ENCODE measurements at places on chromosomes 13 and 19.
A peak's percentile ranks its signal among the peaks of the same experiment; 100 is the strongest.

- no peak for DNase-seq
These were observed 105.6 kb downstream of the SPRY2 start for GRCh38 chr13:80235166-80235966.

DNA sequence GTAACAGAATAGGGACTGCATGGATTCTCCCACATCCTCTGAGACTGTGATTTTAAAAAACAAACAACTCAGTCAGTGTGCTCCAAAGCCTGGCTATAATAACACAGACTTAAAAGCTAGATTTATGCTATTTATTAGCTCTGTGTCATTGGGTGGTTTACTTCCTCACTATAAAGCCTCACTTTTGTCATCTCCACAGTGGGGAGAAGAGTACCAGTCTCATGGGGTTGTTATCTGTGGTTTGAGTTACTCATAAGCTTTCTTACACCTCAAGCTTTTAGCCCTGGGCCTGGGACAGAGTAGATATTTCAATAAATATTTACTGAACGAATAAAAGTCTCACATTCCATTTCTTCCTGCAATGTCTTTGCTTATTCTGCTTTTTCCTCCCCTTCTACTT is 5.3 kb downstream of the RNASEH2B start:
- DNase-seq: no peak

DNA sequence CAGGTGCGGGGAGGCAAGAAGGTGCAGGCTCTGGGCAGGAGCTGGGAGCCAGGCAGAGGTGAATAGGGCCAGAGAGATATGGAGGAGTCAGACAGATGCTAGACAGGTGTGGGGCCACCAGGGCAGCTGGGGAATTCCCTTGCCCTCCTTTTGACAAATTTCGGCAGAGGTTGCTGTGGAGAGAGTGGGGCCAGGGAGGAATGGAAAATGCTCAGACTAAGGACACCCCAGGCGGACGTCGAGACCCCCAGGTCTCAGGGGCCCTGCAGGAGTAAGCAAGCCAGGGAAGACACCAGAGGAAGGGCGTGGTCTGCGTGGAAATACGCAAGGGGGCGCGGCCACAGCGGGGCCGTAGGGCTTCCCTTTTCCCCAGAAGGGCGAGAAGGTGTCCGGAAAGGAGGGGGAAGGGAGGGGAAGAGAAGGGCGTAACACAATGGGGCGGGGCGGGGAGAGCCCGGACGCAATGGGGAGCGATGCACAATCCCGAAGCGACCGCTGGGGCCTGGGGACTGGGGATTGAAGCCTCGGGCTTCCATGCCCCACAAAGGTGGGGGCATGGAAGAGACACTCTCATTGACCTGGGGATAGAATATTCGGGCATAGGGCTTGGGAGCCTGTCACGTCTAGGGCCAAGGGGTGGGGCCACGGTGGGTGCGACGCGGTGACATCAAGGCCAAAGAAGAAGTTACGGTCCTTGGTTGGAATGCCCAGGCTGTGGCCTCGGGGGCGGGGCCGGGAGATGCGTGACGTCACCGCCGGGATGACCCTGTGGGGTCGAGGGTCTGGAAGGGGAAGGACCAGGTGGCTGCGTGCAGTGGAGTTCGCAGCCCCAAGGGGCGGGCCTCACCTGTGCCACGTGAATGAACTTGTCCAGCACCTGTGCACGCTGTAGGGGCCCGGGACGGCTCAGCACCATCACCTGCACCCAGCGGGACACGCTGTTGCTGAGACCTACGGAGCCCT is 8.2 kb downstream of the RASGRP4 start:
- peak; percentile 12 for DNase-seq

GRCh38 chr13:20049558-20050473 is 91.3 kb downstream of the ZMYM2 start:
- no peak for DNase-seq

DNA sequence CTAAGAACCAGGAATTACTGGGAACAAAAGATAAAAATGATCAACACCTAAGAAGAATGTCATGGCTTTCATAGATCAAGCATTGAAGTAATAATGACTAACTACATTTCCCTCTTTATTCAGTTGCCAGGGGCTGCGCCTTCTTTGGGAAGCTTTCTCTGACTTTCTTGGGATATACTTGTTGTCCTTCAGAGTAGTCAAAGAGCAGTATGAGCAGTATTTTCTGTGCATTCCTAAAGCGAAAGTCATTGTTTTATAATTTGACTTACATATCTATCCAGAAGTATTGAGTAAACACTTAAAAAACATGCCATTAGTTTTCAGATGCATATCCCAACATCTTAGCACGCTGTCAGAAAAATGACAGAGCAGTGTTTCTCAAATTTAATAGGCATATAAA is 2412.4 kb downstream of the PCDH9 start:
- no peak for DNase-seq

DNA sequence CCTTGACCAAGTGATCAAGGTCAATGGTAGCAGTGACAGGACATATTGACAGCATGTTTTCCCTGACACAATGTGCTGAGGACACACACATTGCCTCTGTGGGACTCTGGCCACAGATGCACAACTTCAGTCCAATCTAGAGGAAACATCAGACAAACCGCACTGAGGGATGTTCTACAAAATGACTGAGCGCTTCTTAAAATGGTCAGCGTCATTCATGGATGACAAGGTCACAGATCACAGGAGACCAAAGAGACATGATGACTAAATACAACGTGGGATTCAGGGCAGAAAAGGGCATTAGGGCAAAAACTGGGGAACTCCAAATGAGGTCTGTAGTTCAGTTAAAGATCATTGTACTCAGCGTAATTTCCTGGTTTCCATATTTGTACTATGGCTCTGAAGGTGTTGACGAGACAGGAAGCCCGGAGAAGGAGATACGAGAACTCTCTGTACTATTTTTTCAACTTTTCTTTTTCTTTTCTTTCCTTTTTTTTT is 20.6 kb downstream of the PBX4 start:
- no peak for DNase-seq

GRCh38 chr13:69287050-69287698 is 820.5 kb upstream of the ATXN8OS start:
- DNase-seq: no peak

GRCh38 chr13:76798037-76798436 is 88.2 kb downstream of the KCTD12 start:
- DNase-seq: no peak

DNA sequence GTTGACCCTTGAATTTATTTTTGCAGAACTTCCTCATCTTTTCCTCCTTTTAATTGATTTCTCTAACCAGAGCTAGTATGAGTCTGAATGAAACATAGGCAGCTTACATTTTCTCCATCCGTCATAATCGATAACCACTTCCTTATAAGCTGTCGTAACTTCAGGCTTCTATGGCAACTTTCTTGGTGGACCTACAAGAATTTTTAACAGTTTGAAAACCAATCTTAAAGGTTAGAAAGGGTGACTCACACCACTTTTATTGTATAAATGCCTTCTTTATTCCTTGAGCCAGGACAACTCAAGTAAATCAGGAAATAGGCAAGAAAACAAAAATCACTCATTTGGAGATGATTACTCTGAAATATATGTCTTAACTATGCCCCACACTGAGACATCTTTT is 105.7 kb upstream of the KL start:
- no peak for DNase-seq

GRCh38 chr19:48874303-48875135 is 2.3 kb downstream of the PPP1R15A start:
- no peak for DNase-seq

DNA sequence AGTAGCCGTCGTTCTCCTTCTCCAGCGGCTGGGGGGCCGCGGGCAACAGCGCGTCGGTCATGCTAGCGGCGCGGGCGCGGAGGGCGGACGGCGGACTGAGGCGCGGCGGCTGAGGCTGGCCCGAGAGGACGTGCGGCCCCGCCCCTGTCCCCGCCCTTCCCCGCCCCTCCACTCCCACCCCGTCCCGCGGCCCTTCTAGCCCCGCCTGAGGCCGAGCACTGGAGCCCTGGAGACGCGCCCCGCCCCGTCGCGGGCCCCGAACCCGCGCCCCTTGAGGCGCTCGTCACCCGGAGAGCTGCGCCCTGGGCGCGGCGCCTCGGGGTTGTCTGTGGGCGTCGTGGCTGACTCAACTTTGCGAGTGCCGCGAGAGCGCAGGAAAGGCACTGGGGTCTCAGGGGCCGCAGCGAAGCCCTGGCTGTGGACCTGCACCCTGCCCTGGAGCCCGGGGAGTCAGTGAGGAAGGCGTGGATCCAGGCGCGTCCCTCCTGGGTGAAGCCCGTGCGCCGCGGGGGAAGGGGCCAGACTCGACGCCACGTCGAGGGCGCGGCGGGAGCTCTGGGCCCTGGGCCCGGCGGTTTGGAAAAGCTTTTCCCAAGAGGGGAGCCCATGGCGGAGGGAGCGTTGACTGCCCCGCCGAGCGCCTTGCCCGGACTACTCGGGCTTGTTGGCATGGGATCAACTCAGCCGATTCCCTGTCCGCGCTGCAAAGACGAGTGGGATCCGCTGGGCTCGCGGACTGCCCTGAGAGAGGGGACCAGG is at the start of gene RHPN2:
TSS of gene RHPN2 (minus strand) at position 97 of the 759 bp plus-strand sequence. CDS start at position 61, 36 bp downstream.
- peak; percentile 9 for DNase-seq

Data from stimulated activated CD8-positive, alpha-beta memory T cell treated with anti-CD3 and anti-CD28 coated beads, Interleukin-4, amount 100 ng/mL, for 4 hours (primary cell).